ENCODE measurements at places on chromosomes 16 and 17.

DNA sequence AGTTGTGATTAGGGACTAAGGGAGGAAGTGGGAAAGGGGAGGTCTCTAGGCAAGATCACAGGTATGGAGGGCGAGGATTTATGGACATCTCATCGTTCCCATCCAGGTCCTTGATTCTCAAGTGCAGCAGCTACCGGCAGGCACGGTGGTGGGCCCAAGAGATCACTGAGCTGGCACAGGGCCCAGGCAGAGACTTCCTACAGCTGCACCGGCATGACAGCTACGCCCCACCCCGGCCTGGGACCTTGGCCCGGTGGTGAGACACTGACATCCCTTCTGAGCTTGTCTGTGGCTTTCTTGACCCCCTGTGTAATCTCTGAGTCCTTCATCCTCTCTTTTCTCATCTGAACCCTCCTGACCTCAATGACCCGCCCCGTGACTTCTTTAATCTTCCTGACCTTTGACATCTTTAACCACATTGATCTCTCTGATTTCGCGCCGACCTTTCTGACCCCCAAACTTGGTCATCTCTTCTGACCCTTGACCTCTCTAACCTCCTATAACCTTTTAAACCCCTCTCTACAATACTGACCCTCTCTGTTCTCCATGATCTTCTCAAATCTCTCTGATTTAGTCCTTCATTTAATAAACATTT is 3.8 kb downstream of the PLD2 start:
- DNase-seq = no peak

DNA sequence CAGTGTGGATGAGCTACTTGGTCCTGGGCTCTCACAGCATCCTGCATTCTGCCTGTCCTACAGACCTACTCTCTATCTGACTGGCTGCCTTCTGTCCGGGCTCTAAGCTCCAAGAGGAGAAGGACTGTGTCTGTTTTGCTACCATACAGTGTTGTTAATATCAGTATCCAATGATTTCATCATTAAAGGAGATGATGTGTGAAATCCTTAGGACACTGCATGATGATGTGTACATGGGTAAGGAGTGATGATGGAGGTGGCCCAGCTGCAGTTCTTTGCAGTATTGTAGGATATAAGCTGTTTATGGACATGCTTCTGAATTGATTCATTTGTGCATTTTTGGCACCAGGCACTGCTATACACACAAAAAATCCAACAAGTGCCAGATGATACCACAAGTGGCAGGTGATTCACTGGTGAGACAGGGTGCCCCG is 536.9 kb upstream of the CDH11 start:
- no peak for DNase-seq

- no peak for DNase-seq
Observed at GRCh38 chr16:88067530-88068411, 116.5 kb downstream of the BANP start.

GRCh38 chr16:48831076-48831722 is 221.2 kb upstream of the N4BP1 start:
- no peak for DNase-seq

DNA sequence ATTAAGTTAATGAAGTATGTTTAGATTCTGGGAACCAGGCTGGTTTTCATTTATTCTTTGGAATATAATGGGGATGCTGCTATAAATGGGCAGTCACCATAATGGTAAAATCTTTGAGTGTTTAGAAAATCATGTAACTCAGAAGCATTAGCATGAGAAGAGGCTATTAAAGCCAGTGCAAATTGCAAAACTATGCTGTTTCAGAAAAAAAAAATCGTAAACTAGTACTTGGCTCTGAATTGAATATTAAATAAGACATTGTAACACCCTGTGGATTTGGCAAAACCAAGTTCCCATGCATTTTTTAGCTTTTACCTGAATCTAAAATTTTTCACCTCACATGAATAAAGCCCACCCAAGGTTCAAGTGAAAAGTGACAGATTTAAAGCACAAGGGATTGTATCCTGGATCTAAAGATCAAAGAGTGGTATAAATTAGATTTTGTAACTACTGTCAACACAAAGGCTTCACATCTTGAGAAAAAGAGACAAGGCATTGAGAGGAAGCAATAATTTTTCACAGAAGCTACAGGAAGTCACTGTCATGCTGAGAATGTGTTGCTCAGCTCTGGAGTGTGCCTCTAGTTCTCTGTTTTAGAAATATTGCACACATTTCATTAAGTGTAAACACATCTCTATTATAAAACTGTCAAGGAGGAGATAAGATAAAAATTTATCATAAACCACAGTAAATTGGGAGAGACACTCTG is 142.2 kb downstream of the ABCA8 start:
- no peak for DNase-seq

GRCh38 chr17:6455321-6455705 is 11.1 kb downstream of the PIMREG start:
- no peak for DNase-seq

DNA sequence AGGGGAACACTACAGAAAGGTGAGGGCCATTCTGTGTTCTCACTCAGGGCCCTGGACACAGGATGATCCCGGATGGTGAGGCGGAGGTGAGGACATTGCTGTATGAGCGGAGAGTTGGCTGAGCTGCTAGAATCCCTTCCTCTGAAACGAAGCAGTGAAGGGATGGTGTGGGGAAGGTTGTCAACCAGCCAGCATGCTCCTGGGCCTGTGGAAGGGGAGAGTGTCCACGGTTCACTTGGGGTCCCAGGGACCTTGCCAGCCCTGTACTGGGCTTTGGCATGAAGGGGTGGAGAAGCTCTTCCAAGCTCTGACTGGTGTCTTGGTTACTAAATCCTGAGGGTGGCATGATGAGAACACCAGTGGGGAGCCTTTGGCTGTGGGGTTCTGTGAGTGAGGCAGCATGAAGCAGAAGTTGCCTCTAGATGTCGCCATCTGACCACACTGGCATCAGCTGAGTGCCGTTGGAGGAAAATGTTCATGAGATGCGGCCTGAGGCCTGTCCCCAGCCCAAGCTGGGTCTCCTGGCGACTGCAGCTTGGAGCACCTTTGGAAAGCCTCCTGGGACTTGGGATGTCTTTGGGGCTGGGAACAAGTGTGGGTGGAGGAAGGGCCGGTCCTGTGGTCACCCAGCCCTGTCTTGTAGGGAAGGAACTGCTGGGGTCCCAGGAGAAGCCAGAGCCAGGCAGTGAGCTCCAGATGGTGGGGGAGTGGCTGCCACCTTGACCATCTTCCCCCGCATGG is 14.8 kb downstream of the PDP2 start:
- DNase-seq = no peak

DNA sequence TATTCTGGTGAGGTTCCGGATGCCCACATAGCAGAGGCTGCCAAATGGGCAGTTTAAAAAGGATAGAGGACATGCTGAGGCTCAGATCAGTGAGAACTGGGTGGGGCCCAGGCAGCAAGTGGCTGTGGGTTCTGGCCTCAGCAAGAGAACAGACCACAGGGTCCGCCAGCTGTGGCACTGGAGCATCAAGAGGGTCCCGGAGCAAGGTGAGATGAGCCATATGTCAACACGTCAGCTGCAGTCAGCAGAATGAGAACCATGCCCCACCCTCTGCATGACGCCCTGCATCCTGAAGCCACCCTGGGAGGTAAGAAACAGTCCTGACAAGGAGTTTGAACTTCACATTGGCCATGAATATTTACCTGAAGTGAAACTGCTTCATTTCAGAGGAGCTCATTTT is 20.1 kb upstream of the CCL5 start:
- no peak for DNase-seq
